ENCODE measurements at places on chromosomes 2 and 18.
A peak's percentile ranks its signal among the peaks of the same experiment; 100 is the strongest.

DNA sequence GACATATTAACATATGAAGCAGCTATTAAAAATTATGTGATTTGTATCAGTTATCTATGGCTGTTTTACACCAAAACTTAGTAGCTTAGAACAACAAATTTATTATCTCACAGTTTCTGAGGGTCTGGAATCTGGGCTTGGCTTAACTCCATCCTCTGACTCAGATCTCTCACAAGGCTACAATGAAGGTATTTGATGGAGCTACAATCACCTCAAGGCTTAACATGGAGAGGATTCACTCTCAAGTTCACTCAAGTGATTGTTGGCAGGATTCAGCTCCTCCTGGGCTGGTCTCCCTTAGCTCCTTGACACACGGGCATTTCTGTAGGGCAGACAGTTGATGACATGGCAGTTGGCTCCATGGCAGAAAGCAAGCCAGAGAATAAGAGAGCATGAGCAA, 133.0 kb upstream of the SLC14A2 start:
- no peak overlapping the region for H3K4me3 ChIP-seq
- DNase-seq, result no peak
- H3K27ac ChIP-seq, result no peak overlapping the region
- no peaks in the 10 kb centered on the region for H3K36me3 ChIP-seq
- no peaks in the 10 kb centered on the region for H3K4me1 ChIP-seq

DNA sequence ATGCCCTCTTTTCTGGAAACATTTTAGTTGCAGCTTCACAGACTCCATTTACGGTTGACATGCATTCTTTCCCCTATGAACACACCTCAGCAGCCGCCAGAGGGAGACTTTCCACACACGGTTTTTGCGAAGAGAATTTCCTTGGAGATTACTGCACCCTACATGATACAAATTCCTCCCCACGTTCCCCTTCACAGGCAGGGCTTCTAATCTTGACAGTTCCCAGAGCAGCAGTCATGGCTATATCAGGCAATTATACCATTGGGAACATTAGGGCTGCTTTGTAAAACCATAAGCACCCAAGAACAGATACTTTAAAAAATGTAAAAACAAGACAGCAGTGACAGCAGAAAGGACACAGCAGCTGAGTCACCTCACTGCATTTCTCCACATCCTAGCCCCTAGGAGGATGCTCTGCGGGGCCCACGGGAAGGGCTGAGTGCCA, 253.8 kb downstream of the TGIF1 start:
- peaks cover 26% of the 10 kb centered on the region for H3K27me3 ChIP-seq
- no peaks in the 10 kb centered on the region for H3K36me3 ChIP-seq
- peak; percentile 45 for DNase-seq
- peaks cover 2% of the 10 kb centered on the region for H3K4me1 ChIP-seq
- no peak overlapping the region for H3K27ac ChIP-seq
- no peak overlapping the region for H3K4me3 ChIP-seq

GRCh38 chr2:202203348-202203747, 35.0 kb downstream of the SUMO1 start:
- H3K4me3 ChIP-seq, result no peak overlapping the region
- H3K27ac ChIP-seq, result no peak overlapping the region
- no peaks in the 10 kb centered on the region for H3K4me1 ChIP-seq

DNA sequence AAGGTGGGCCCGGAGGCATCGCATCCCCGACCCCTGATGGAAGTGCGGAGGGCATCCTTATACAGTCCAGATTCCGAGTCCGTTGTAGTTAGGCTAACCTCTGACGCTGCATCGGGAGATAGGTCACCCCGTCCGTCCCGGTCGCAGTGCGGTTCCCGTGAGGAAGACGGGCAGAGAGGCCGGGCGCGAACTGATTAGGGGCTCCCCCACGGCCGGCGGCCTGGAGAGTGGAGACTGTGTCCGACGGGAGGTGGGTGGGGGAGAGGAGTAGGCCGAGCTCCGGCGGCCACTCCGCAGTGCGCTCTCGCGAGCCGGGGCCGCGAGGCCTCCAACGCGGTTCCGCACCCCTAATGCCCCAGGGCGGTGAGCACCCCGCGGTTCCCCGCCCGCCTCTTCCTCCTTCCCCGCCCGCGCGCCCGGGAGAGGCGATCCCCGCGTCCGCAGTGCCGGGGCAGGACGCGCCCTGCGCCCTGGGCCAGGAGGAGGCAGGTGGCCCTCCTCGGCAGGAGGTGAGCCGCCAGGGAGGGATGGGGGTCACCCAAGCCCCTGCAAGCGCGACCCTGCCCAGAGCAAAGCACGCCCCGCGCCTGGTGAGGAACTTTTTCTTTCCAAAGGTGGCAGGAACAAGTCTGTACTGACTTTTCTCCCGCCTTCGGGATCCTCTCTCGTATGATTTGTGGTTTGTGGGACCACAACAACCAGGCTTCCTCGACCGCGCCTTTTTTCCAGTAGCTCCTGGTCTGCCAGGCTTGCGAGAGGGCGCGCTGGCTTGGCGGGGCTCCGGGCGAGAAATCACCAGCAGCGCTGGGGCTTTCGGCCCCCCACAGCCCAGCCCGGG, 1.4 kb upstream of the SP5 start:
- no peak overlapping the region for H3K27ac ChIP-seq
- peaks cover 36% of the 10 kb centered on the region for H3K4me1 ChIP-seq
- no peaks in the 10 kb centered on the region for H3K36me3 ChIP-seq

- DNase-seq, result peak; percentile 9
- H3K27me3 ChIP-seq, result no peaks in the 10 kb centered on the region
- H3K4me1 ChIP-seq, result peaks cover 5% of the 10 kb centered on the region
These were observed 14.9 kb downstream of the TYW5 start for GRCh38 chr2:199940373-199940772.
